Cardiac fibroblast (primary cell): ENCODE measurements at places on chromosomes 5 and 9.

DNA sequence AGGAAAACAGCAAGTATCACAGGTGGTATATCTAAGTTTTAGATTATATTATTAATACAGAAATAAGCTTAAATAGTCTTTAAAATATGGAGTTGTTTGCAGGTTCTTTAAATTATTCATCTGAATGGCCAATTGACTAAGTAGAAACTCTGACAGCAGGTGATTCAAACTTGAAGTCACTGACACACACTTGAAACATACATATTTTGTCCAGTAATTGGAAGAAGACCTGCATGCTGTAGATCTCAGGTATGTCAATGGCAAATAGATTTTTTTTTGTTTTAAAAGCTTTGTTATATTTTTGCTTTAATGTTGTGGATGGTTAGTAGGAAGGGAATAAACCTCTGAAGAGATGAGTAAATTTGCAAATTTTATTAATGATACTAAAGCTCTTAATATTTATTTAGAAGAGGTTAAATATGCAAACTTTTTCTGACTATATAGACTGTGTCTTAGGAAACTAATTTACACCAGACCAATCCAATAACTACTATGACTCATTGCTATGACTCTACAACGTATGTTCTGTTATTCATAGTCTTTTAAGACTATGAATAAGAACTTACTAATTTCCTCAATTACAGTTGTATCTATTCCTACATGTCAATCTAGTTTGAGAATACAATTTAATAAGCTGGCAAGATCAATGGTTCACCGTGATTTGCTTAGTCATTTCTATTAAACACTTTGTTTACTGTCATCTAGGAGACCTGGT, 53.9 kb upstream of the RORB start:
- DNase-seq = no peak

- no peak for DNase-seq
Observed at GRCh38 chr5:61346511-61346910, 14.5 kb downstream of the ZSWIM6 start.

- DNase-seq = no peak
Observed at GRCh38 chr5:64201996-64202395, 36.4 kb downstream of the RNF180 start.

GRCh38 chr5:61625681-61626621, 293.9 kb downstream of the ZSWIM6 start:
- peak; percentile 45 for DNase-seq

DNA sequence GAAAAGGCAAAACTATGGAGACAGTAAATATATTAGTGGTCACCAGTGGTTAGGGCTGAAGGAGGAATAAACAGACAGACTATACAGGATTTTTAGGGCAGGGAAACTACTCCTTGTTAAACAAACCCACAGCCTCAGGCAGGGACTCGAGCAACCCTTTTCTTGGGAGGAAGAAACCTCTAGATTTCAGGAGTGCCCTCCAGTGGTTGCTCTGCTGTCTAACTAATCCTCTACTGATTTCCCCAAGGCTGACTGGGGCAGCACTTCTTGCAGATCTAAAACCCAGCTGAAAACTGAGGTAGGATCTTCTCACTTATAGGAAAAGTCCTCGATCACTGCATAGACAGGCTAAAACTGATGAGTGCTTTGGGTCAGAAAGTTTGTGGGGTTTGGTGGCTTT, 176.8 kb downstream of the ISOC1 start:
- peak; percentile 49 for DNase-seq

GRCh38 chr9:2939368-2939767, 95.5 kb upstream of the PUM3 start:
- DNase-seq = no peak

- DNase-seq = no peak
Observed at GRCh38 chr9:134971196-134971595, 53.5 kb upstream of the FCN1 start.

DNA sequence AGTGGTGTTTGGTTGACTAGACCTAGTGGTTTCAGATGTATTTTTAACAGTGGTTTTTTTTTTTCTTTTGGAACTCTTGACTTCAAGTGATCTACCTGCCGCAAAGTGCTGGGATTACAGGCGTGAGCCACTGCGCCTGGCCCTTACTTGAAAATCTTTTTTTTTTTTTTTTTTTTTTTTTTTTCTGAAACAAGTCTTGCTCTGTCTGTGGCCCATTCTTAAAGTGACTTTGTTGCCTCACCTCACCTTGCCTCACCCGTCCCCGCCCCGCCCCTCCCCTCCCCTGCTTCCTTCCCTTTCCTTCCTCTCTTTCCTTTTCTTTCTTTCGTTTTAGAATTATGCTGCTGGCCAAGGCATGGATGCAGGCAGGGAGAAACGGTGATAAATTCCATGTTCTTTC, 26.0 kb downstream of the GPBP1 start:
- DNase-seq = no peak

GRCh38 chr5:76705574-76705973, 10.4 kb upstream of the F2R start:
- no peak for DNase-seq

- no peak for DNase-seq
Observed at GRCh38 chr9:108083796-108084352, 594.3 kb upstream of the KLF4 start.

DNA sequence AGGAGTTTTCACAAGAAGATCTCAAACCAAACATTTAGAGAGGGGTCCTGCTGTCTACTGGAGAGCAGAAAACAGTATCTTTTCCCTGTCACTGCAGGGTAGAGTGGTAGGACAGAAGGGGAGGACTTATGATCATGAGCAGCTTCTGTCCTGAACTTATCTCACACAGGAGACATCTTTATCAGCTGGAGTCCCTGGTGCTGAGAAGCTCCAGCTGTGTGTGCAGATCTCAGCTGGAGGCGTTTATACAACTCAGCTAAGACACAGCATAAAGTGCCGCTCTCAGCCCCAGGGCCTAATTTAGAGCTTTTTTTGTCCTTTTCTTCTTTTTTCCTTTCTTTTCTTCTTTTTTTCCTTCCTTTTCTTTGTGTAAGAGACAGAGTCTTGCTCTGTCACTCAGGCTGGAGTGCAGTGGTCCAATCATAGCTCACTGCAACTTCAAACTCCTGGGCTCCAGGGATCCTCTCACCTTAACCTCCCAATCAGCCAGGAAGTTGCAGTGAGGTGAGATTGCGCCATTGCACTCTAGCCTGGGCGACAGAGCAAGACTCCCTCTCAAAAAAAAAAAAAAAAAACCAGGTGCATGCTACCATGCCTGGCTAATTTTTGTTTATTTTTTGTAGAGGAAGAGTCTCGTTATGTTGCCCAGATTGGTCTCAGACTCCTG, 31.9 kb downstream of the CCDC125 start:
- no peak for DNase-seq

GRCh38 chr5:148374690-148375360, 8.9 kb upstream of the FBXO38 start:
- DNase-seq = peak; percentile 86

DNA sequence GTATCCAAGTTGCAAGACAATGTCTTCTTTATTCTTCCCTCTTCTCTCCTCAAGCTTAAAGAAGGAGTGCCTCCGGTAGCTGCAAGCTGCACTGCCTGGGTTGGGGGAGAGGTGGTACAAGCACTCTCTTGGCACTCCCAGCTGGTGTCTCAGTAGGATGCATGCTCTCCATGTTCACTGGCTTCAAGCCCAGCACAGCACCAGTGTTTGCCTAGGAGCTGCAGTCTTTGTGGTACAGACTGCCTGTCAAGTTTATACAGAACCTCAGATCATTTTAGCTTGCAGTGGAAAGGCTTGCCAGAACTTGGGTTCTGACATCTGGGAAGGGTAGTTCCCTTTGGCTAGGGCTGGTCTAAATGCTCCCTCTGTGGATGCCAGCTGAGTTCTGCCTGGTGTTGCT, 505.6 kb downstream of the MAN2A1 start:
- DNase-seq = no peak

DNA sequence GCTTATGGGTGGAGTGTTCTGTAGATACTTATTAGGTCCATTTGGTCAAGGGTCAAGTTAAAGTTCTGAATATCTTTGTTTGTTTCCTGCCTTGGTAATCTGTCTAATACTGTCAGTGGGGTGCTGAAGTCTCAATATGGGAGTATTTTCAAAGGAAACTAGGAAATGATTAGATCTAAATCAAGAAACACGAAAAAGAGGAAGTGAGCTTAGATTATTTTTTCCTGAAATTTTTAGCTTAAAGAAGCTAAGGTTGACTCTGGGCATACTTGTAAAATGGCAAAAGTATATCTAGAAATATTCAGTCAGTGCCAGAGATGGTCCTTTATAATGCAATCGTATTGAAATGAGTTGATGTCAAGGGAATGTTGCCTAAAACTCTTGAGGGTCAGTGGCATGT, 313.5 kb downstream of the ICE1 start:
- no peak for DNase-seq

DNA sequence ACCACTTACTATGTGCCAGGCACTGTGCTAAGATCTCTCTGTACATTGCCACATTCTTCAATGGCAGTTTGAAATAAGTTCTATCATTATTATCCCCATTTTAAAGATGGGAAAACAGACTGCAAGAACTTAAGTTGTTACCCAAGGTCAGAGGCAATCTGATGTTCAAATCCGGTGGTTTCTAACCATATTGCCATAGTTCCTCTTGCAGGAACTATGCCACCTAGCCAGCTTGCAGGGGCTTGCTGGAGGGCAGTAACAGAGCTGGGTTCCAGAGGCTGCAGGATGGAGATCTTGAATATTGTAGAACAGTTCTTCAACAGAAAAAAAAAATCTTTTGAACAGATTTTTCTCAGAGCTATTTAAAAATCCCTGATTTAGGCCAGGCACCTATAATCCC, 71.8 kb upstream of the TNFAIP8 start:
- DNase-seq = no peak

- DNase-seq = no peak
Observed at GRCh38 chr9:76316069-76316468, 78.2 kb downstream of the RFK start.

DNA sequence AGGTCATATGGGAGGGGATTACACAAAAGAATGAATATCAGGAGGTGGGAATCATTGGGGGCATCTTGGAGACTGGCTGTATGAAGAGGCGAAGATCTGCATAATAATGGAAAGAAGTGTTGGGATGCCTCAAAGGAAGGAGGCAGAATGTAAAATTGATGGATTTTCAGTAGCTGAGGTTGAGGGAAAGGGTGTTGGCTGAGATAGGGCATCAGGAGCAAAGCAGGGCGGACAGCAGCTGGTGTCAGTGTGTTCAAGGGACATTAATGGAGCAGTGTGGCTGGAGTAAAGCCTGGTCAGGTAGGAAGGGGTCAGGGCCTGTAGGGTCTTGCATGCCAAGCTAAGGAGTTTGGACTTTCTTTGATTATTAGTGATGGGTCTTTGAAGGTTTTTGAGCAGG, 65.2 kb upstream of the TNFAIP8 start:
- DNase-seq = no peak

DNA sequence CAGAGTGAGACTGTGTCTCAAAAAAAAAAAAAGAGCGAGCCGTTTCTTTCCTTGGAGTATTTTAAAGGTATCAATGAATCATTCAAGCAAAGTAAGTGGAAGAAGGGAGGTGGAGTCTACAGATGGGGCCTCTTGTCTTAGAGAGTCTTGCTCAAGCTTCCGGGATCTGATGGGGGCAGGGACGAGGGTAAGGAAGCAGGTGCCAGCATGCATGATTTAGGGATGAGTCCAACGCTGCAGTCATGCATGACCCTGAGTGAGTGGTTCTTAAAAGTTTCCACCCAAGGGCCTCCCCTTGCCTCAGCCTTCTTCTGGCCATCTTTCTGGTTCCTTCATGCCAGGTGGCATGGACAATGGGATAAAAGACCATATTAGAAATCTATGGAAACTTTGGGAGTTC, 79.6 kb downstream of the MYO10 start:
- no peak for DNase-seq

- no peak for DNase-seq
Observed at GRCh38 chr5:91171322-91171721, 211.8 kb downstream of the ARRDC3 start.

DNA sequence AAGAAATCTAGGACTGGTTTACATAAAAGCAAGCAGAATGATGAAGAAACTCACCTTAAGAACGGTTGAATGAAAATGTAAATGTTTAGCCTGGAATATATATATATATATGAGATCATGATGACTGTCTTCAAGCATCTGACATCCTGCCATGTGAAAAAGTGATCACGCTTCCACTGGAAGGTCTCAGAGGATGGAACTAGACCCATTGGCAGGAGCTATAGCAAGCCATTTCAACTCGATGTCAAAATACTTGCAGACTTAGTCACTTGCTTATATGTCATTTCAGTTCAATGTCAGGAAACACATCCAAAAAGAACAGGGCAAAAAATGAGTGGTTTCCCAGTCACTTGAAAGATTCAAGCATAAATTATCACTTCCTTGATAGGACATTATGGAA, 22.2 kb upstream of the TMEM161B start:
- peak; percentile 47 for DNase-seq

DNA sequence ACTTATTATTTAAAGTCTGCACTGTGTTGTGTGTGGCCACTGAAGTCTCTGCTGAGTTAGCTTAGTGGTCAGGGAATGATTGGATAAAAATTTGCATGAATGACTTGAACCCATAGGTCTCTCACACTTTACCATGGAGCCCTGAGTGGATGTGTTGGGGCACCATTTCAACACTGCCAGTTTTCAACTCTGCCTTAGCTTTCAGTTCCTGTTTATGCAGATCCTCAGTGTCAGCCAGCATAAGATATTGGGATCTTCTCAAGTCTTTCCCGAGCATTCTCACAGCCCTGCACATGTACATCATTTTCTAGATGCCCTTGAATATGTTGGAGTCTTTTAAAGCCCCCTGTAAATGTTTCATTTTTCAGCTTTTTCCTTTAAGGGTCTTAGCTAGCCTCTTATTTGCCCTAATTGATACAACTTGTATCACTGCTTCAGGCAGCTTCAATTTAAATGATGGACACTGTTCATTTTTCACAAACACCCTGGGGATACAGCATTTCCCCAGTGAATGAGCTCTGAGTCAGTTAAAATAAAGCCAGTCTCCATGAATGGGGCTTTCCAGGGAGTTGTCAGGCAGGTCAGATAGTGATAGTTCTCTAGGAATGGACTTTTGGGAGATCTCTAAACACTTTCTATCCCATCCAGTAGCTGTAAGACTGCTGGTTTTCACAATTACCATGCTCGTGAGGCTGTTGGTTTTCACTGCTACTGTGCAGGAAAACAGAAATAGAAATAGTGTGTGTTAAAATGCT, 211.9 kb upstream of the PAPPA start:
- DNase-seq = peak; percentile 38

- DNase-seq = peak; percentile 52
Observed at GRCh38 chr5:119078861-119079260, 8.0 kb downstream of the DMXL1 start.

- no peak for DNase-seq
Observed at GRCh38 chr5:172035049-172035448, 28.6 kb upstream of the FBXW11 start.

GRCh38 chr5:83026516-83026915, 50.7 kb downstream of the TMEM167A start:
- no peak for DNase-seq
